ENCODE measurements at places on chromosomes 2 and 18.

DNA sequence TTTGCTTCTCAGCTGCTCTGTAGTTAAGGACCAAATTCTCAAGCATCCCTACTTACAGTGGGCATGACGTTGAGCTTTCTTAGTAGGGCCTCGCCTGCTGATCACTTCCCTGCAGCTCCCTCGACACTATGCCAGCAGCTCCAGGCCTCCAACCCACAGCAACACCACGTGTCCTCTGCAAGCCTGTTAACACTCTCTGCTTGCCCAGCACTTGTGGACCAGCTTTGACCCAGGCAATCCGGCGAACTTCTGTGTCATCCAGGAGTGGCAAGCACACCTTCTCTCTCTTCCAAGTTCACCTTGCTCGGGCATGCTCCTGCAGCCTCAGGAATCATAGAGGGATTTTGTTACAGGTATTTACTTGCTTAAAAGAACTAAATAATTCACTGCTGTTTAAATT lies 138.6 kb upstream of the FHL2 start:
- DNase-seq: no peak

DNA sequence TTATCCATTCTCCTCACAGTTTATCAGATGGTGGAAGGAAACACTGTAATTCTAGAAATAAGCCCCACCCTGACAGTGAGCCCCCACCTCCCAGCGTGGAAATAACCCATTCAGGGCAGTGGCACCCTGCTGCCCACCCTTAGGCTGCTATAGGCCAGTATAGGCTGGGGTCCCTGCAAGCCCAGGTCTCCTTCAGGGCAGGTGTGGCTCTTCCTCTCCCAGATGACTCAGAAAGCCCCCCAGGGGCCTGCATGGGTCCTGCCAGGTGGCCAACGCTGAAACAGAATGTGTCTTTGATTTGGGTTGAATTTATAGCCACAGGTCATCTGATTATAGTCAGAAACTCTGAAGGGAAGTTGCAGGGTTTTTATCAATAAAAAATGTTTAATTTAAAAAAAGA lies 136.4 kb downstream of the SH3RF3 start:
- DNase-seq: no peak

DNA sequence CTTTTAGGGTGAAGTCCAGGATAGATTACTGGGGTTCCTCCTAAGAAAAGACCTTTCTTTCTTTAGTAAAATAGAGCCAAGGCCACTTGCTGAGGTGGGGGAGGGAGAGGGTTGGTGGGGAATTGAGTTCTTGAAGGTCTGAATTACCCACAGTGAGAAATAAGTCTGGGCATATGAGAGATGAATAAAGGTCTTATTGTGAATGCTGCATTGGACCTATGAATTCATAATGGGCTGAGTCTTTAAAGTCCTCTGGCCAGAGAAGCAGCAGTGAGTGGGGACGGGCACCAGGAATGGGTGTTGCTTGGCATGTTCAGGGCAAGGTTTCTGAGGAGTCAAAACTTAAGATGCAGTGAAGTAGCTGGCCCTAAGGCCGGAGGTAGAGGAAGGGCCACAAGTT lies 10.5 kb downstream of the MAPRE3 start:
- DNase-seq: no peak

GRCh38 chr2:199798831-199799580 lies 52.0 kb downstream of the FTCDNL1 start:
- DNase-seq: peak; percentile 79

GRCh38 chr2:2573658-2574293 lies 242.7 kb upstream of the MYT1L start:
- DNase-seq: no peak

- DNase-seq: no peak
These were observed 237.7 kb downstream of the ATAD2B start for GRCh38 chr2:23689131-23689700.

GRCh38 chr18:35038881-35039491 lies 2.2 kb upstream of the MAPRE2 start:
- no peak for DNase-seq

DNA sequence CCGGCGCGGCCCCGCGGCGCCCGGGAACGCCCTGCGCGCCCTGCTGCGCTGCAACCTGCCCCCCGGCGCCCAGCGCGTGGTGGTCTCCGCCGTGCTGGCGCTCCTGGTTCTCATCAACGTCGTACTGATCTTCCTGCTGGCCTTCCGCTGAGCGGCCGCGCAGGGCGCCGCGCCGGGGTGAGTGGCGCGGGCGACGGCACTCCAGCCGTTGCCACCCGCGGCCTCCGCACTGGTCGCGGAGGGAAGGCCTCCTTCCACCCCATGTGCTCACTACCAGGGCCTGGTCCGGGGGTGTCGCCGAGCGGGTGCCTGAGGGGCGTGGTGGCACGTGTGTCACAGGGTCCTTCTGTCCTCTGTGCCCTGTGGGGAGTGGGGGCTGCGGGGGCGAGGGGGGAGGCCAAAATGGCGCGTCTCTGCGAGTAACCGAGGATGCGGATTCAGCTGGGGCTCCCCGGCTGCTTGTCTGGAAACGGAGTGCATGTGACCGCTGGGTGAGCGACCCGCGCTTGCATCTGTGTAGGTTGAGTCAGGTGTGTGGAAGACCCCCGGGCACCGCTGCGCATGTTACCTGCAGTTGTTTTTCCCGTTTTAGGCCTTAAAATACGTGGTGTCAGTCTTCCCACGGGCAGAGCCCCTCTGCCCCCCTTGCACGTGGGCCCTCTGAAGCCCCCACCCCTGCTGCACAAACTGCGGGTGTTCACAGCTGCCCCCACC lies 58.0 kb downstream of the FAM168B start:
- peak; percentile 34 for DNase-seq

DNA sequence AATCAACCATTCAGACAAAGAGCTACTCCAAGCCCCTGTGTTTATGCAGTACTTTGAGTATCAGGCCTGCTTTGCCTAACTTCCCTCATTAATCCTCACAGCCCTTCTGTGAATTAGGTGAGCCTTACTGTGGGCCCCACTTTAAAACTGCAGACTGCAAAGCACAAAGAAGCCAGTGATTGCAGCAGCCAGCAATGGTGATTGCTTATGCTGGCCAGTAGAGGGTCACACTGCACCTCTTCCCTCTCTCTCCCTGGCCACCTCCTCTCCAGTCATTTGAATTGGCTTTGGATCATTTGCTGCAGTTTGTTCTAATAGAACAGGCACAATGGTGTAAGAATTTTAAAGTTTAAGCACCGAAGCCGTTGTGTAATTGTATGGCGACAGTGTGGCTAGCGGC lies 229.9 kb downstream of the AGPS start:
- DNase-seq: no peak

DNA sequence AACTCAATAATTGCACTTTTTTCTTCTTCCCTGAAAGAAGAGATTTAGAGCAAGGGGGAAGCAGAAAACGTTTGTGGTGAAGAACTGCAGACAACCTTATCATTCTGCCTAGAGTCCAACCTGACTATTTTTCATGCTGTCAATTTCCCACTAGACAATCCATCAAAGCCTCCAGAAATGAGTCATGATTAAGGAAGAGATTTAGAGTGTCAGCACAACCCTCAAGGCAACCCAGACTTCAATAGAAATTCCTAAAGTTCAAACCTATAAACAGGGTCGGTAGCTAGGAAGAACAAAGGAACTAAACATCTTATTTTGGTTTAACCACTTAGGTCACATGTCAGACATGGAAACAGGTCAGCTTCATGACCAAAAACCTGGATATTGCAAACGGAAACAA lies 86.9 kb downstream of the SLC25A12 start:
- DNase-seq: no peak

GRCh38 chr18:46756559-46757201 lies at the start of gene ST8SIA5:
Gene ST8SIA5, minus strand, starts transcription at chr18:46757053. Its CDS starts 545 bp downstream, at chr18:46756508.
- DNase-seq: no peak

- DNase-seq: peak; percentile 25
These were observed 30.3 kb downstream of the TNP1 start for GRCh38 chr2:216829533-216829932.

DNA sequence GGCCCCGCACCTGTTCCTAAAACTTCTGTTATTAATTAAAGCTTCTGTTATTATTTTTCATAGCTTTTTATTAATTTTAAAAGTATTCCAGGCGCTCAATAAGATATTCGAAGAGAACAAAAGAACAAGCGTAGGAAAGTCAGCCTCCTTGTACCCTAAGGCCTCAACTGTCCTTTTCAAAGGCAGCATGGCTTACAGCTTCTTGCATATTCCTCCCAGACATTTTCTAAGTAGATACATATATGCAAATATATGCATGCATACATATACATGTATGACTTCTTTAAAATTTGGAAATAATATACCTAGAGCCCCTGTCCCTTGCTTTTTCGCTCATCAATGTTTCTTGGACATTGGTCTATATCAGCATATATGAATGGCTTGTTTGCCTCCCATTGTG lies 12.3 kb downstream of the GPR55 start:
- no peak for DNase-seq

DNA sequence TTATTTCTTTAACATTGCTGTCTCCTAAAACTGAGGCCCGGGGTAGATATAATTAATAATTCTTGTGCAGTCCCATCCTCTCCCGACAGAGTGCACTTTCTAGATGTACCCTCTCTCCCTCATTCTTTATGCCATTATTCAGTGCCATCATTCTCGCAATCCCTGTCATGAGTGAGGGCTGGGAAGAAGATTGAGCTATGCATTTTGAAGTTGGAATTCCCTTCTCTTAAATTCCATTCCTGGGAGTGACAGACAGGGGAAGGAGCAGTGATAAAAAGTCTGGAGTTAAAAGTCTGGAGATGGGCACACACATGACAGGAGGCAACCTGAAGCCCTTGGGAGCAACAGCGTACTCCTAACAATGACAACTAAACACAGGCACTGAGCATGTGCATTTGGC lies 2.6 kb upstream of the KCNE4 start:
- no peak for DNase-seq

DNA sequence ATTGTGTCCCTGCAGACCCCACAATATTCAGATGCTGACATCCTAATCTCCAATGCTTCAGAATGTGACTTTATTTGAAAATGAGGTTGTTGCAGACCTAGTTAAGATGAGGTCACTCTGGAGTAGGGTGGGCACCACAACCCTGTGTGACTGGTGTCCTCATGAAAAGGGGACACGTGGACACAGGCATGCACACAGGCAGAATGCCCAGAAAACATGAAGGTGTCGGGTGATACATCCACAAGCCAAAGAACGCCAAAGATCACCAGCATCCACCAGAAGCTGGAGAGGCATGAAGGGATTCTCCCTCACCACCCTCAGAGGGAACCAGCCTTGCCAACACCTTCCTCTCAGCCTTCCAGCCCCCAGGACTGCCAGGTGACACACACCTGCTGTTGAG lies 69.3 kb downstream of the AFF3 start:
- DNase-seq: no peak

DNA sequence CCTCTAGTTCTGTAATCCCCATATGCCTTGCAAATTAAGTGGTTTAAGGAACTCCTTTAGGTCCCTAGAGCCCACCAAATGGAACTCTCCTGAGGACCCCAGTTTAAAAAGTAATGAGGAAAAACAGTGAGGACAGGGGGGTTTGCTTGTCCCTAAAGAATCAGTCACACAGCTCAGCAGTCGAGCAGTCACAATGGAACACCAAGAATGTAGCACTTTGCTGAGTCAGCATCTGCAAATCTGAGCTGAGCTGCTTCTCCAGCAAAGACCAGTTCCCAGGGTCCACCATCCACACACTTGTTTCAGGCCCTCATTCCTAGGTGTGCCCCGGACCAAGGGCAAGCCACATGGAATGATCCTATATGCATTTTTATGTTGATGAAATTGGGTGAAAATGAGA lies 46.2 kb upstream of the NEDD4L start:
- no peak for DNase-seq

GRCh38 chr2:17363846-17364245 lies 154.4 kb downstream of the RAD51AP2 start:
- no peak for DNase-seq

- DNase-seq: no peak
These were observed 133.0 kb downstream of the TPGS2 start for GRCh38 chr18:36695806-36696205.

DNA sequence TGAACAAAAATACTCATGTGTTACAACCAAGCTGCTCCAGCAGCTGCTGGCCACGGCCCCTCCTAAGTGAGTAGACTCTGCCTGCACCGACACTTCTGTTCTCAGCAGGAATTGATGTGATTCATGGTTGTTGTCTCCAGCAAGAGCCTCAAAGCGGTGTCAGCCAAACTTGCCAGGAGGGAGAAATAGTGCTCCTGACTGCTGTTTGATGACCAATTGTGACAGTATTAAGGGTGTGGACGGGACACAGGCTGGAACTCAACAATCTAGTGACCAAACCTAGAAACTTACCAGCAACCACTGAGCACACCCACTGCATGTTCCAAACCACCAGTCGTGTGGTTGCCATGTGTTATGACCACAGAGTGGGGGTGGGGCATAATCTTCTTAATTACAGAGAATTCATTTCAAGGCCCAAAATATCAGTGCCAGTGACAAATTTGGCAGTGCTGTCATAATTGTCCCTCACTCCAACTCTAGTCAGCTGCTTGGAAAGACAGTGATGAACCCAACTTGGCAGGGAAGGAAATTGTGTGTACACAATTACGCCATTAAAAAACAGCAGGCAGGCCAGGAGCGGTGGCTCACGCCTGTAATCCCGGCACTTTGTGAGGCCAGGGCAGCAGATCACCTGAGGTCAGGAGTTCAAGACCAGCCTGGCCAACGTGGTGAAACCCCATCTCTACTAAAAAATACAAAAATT lies 30.4 kb downstream of the FBLN7 start:
- no peak for DNase-seq

DNA sequence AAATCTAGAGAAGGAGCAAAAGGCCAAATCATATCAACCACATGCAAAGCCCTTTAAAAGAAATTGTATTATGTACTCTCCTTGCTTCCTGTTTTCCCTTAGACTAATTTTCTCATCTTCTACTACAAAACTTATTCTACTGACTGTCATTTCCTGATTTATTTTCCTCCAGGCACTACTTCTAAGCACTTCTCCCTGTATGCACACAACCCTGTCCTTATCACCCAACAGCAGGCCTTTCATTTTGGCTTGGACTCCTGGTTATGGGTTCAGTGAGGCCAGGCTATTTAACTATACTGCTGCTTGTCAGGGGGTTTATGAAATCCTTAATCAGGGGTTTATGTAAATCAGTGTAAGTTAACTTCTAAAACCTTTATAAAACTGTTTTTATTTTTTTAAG lies 205.1 kb upstream of the FAM98A start:
- no peak for DNase-seq

GRCh38 chr2:222052934-222053367 lies 245.8 kb downstream of the PAX3 start:
- DNase-seq: no peak

- no peak for DNase-seq
These were observed 37.8 kb upstream of the CCDC150 start for GRCh38 chr2:196601430-196602306.
